OCI-M1 (cell line): ENCODE measurements at places on chromosomes 4 and X.

- DNase-seq, result no peak
These were observed 127.8 kb downstream of the UBE2K start for GRCh38 chr4:39825741-39826231.

DNA sequence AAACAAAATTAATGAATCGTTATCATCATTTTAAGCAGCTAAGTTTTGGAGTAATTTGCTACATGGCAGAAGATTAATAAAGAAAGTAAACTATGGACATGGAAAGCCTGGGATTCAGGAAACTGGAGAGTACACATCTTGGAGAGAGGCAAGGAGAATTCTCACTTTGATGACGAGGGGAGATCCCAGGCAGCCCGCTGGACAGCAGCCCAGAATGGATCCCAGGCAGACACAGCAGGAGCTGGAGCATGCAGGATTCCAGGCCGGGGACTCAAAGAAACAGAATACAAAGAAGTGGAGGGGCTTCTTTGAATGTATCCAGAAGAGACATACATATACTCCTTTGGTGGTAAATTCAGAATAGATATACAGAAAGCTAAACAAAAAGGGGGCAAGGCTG, 118.0 kb upstream of the ATP6AP2 start:
- no peak for DNase-seq

GRCh38 chr4:186771624-186772023, 48.0 kb upstream of the FAT1 start:
- no peak for DNase-seq

- DNase-seq, result no peak
These were observed 1.8 kb downstream of the USP11 start for GRCh38 chrX:47234583-47234982.

DNA sequence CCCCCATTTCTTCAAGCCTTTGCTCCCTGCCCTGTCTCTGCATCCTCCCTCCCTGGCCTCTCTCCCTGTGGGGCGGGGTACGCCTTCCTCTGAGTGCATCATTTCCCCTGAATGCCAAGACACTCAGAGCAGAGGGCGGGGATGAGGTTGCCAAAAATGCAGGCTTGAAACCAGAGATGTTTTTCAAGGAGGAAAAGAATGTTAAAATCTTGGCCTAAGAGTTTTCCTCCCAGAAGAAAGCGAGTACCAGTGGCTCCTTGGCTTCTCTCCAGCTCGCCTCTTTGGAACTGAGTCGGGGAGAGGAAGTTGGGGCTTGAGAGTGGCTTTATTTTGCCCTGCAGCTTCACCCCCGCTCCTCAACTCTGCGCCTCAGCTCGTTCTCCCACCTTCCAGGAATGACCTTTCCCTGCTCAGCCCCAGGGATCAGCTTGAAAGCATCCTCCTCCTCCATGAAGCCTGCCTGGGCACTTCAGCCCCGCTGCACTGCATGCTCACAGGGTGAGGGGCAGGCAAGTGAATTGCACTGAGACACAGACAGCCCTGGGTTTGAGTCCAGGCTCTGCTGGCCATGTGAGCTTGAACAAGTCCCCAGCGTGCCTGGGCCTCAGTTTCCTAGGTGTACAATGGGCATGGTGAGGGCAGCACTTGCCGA, 57.5 kb upstream of the SORCS2 start:
- peak; percentile 31 for DNase-seq

DNA sequence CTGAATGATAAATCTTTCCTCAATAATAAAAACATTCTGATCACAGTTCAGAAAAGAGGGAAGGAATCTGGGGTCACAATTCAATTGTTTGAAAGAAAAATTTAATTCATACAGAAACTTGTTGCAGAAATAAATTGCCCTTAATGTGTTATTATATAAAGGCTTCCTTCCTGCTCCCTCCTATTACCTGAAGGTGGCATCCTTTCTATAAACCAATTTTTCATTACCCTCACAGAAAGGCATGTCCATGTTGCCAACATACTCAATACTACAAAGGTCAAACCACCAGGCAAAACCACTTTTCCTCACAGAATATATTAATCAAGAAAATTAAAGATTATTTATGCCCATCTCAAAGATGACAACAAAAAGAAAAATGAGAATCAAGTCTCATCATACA, 194.3 kb upstream of the CT83 start:
- DNase-seq, result no peak

GRCh38 chrX:123884809-123885408, 25.1 kb downstream of the XIAP start:
- DNase-seq, result peak; percentile 67

- DNase-seq, result no peak
These were observed 36.5 kb upstream of the GLRA3 start for GRCh38 chr4:174865418-174865985.

GRCh38 chr4:3253808-3254207, 4.8 kb downstream of the MSANTD1 start:
- DNase-seq, result no peak

GRCh38 chr4:181688432-181688831, 554.8 kb upstream of the TENM3 start:
- no peak for DNase-seq

- DNase-seq, result no peak
These were observed 10.1 kb upstream of the VMA21 start for GRCh38 chrX:151386838-151387459.

GRCh38 chr4:109994415-109994827, 81.7 kb downstream of the EGF start:
- DNase-seq, result peak; percentile 82

DNA sequence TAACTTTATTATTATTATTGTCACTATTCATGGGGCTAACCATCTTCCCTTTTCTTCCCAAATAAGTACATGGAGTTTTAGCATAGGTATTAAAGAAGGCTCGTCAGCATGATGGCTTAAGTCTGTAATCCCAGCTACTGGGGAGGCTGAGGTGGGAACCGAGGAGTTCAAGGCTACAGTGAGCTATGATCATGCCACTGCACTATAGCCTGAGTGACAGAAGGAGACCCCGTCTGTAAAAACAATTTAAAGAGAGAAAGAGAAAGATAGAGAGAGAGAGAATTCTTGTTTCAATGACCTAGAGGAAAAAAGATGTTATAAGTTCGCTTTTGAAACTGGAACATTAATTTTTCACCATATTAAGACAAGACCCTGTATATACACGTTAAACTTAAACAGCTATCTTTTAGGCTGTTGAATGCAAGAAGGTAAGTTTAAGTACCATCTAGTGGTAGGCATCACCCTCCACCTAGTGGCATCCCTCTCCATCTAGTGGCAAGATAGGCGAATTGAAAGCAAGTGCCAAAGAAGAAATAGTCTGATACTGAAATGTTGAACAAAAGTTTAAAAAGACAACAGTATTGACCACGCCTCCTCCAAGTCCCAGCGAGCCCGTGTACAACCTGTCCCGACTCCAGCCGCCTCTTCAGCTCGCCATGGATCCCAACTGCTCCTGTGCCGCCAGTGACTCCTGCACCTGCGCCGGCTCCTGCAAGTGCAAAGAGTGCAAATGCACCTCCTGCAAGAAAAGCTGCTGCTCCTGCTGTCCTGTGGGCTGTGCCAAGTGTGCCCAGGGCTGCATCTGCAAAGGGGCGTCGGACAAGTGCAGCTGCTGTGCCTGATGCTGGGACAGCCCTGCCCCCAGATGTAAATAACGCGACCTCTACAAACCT, 26.0 kb upstream of the YTHDC1 start:
- DNase-seq, result peak; percentile 90

DNA sequence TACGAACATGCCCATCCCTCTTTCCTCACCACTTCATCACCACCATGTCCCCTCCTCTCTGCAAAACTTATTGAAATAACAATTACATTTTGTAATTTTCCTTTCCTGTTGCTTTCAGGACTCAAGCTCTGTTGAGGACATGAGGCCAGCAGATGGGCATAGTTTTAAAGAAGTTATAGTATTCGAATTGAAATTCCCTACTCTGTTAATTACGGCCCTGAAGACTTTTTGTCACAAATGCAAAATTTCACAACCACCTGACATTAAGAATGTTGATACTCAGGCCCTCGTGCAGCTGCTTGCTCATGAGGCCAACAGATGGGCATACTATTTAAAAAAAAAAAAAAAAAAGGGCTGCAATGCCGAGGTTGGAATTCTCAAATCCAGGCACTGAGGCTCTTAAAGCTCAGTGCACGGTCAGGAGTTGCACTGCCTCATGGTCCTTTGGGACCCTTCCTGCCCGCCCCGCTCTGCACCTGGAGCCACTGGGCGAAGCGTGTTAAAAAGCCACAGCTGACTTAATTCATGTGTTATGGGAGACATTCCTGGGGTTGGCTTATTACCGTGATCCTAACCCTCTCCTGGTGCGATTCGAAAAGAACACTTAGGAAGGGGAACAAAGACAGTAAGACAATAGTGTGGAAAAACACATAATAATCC, 34.2 kb upstream of the FAT1 start:
- no peak for DNase-seq

GRCh38 chr4:24799544-24800324, 4.4 kb downstream of the SOD3 start:
- DNase-seq, result no peak

- DNase-seq, result no peak
These were observed 111.7 kb downstream of the PABPC4L start for GRCh38 chr4:134089885-134090284.

DNA sequence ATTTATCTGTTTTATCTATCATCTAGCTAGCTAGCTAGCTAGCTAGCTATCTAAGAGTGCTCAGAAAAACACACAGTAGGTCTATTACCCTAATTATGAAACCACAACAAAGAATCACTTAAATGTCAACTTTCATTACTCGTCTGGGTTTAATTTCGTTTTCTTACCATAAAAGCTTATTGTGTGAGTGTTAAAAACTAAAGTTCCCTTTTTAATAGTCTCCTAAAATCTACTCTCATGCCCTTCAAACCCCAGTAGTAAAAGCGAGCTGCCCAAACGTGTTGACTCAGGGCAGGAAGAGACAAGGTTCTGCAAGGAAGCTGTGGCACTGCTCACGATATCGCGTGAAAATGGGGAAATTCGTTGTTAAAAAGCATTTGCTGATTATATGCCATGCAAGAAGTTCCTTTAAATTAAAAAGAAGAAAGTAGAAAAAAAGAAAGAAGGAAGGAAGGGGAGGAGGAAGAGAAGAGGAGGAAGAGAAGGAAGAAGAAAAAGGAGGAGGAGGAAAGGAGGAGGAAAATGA, 595 bp downstream of the MBNL3 start:
- DNase-seq, result peak; percentile 69

- peak; percentile 84 for DNase-seq
These were observed 679.9 kb downstream of the RPA4 start for GRCh38 chrX:97563531-97564133.

DNA sequence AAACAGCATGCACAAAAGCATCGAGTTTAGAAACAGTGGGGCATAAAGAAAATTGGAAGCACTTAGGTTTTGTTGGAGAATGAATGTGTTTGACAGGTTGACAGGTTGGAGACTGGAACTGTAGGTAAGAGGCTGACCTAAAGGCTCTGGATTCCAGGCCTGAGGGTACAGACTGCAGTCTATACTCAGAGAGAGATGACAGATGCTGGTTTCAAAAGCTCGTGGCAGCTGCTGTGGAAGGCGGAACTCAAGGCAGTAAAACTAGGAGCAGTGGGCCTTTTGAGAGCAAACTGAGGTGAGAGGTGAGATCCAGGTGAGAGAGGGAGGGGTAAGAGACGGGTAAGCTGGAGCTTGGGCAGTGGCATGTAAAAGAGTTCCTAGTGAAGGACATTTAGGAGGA, 415.2 kb downstream of the TRIML1 start:
- DNase-seq, result no peak

DNA sequence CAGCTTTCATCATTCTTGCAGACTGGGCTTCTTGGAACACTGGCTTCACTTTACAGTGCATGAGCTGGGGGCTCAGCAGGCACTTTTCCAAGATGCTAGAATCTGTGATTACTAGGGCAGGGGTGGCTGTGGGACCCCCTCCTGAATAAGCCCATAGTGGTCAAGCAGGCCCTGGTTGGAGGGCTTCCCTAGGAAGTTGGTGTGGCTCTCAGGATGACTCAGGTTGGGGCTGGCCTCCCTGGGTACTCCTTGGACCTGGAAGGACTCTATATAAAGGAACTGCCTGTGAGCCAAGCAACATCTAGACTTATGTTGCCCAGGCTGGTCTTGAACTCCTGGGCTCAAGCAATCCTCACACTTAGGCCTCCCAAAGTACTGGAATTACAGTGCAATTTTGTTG, 88.3 kb upstream of the HELT start:
- no peak for DNase-seq

DNA sequence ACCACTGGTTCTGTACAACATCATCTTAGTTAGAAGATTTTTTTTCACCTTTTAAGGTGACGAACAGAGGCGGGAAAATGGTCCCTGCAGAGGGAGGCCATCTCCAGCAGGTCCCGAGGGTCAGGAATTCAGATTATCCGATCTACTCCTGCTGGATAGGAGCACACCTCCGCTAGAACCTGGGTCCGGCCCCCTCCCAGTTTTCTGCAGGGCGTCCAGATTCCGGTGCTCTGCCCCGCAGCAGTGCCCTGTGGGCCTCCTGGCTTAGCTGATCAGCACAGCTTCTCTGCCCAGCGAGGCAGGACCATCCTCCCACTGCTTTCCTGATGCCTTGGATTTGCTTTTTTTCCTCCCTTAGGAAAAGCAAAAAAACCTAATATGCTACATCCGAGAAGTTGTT, 2.3 kb downstream of the TBL1X start:
- no peak for DNase-seq

DNA sequence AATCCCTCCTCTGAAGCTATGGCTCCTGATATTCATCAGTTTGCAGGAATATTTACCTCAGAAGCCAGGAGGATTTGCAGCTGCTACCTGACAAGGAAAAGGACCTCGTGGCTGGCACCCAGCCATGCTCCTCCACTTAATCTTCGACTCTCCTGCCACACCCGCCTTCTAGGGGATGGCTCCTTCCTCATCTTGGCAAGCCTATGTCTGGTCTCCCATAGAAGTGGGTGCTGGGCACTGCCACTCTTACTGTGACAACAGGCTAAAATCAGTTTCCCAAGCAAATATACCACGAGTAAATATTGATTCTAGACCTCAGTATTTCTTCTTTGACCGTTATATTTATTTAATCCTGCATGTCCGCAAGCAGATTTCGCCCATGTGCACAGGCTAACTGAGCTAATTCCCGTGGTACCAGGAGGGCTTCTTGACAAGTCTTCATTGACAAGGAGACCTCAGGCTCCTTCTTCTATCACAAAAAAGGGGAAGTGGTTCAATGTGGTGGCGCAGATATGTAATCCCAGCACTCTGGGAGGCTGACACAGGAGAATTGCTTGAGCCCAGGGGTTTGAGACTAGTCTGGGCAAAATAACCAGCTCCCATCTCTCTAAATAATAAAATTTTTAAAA, 52.6 kb upstream of the DCTD start:
- DNase-seq, result peak; percentile 97

GRCh38 chr4:71066737-71067716, 73.6 kb downstream of the DCK start:
- DNase-seq, result peak; percentile 16

GRCh38 chr4:19403786-19404370, 847.8 kb upstream of the SLIT2 start:
- no peak for DNase-seq

DNA sequence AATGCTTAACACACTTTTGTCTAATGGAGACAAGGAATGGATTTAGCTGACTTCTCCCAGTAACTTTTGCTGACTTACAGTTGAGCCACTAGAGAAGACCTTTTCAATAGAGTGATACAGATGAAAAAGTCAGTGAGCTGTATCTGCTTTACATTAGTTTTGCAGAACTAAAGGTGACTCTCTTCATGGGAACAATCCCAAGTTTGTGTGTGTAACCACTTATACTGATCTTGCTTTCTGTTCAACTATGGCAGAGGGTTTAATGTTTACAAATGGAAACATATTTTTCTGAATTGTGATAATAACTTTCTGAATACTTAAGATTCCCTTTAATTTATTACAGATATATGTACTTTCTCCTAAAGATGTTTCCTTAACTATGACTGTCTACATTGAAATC, 182.6 kb upstream of the PUDP start:
- no peak for DNase-seq
